ENCODE measurements at places on chromosomes 1 and 21.

- no peak for DNase-seq
Observed at GRCh38 chr1:78255846-78256245, 210.1 kb downstream of the GIPC2 start.

DNA sequence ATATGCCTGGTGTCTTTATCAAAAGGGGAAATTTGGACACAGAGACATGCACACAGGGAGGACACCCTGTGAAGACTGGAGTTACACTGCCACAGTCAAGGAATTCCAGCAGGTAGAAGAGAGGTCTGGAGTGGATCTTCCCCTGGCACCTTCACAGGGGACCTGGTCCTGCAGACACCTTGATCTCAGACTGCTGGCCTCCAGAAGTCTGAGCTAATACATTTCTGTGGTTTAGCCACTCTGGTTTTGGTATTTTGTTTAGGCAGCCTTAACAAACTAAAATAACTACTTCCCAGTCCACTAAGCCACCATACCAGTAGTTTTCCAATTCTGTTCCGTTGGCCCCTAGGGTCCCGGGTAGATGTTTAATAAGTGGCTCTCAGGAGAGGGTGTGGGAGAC is 164.7 kb downstream of the SETD4 start:
- DNase-seq: no peak

DNA sequence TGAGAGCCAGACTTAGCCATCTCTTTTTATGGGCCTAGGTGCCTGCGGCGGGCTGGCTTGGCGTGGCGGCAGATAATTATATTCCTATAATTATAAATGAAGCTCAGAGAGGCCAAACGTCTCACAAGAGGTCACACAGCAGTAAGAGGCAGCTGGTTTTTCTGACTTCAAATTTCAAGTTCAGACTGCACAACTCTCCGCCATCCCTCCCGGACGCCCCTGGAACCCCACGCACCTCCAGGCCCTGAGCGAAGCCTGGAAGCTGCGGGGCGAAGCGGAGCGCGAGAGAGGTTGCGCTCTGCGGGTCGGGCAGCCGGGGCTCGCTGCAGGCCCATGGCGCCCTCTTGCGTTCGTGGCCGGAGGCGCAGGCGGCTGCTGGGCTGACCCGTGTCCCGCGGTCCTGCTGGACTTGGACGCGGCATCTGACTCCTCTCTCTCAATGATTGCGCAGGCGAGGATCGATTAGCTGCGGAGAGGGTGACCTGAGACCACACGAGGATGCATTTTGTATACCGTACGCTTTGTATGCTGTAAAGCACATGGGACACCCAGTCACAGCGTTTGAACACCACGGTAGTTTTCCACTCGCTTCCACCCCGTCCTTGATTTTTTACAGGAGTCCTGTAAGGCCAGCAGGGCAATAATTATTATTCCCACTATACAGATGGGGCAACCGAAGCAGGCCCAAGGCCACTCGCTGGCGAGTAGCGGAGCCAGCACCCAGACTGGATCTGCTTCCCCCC is 272.7 kb downstream of the FOXD2 start:
- DNase-seq: peak; percentile 43

DNA sequence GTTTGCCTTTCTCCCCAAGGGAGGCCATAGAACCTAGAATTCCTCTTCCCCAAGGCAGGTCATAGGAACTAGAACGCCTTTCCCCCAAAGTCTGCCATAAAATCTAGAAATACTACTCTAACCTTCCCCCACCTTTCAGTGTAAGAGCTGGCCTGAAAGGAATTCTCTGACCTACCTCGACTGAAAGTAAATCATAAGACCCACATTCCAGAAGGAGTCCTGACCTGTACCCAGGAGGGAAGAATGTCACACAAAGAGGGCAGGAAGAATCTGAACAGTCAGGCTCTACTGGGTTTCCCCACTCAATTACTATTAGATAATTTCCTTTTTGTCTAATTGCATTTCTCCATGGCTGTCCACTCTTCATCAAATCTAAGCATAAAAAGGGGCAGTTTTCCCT is 5.7 kb upstream of the ATG4C start:
- DNase-seq: no peak

GRCh38 chr1:31575369-31576140 is 760 bp upstream of the TINAGL1 start:
- DNase-seq: no peak

GRCh38 chr1:211625040-211625439 is 46.1 kb upstream of the SLC30A1 start:
- peak; percentile 15 for DNase-seq

DNA sequence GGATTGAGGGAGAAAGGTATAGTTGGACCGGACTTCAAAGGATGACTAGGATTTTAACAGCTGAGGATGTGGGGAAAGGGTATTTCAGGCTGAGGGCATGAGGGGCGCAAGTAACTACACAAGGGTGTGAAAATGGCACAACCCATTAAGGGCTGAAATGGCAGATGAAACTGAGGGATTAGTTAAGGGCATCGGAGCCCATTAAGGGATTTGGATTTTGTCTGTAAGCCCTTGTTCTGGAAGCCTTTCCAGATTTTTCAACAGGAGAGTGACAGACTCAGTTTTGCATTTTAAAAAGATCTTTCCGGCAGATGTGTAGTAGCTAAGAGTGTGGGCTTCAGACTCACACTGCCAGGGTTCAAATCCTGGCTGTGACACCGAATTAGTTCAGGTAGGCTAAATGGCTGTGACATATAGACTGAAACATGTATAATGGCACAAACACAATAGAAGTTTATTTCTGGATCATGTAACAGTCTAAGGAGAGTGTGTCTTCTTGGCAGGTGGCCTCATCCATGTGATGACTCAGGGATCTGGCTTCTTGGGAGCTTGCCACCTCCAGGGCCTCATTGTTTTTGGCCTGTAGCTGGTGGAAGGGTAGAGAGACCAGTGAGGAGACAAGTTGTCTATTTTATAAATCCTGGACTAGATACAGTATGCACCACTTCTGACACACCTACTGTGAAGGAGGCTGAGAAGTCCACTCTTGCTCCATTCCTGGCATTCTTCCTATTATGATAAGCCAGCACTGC is 49.6 kb downstream of the UBE2T start:
- no peak for DNase-seq

- no peak for DNase-seq
Observed at GRCh38 chr1:56028911-56029310, 550.5 kb downstream of the PLPP3 start.

GRCh38 chr1:201359873-201360210 is 17.6 kb downstream of the TNNT2 start:
- no peak for DNase-seq

- DNase-seq: no peak
Observed at GRCh38 chr1:60832367-60832766, 250.0 kb upstream of the NFIA start.

DNA sequence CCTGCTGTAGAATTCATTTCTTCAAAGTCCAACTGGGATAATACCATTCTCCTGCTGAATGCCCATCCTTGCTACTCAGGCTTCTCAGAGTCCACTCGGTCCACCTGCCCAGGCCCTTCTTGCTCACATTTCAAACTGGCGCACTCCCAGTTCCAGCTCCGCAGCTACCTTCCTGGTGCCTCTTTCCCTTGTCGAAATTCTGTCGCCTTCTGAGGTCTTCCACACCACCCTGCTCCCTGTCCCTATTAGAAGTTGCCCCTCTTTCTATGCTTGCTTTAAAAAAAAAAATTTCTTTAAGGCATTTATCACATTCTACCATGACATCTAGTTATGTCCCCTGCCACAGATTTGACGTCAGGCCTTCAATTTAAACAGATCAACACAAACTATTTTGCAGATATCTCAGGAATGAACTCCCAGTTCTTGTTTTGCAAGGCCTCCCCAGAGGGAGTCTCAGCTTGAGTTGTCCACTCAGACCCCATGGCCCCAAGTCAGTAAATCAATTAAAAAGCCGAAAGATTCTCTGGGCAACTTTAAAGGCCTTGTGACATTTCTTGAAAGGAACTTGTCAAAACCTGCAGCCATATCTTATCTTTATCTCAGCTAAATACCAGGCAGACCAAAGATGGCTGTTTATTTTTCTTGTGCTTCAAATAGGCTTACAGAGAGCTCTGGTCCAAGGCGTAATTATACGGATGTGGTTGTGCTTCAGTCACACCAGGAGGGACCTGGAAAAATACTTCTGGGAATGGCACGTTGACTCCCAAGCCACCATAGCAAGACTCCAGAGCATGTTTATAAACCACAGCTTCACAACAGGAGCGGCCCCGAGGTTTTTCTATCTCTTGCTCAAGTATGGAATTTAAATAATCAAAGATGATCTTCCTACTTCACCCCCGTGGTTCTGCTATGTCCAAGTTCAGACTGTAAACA is 2.2 kb downstream of the FAM89A start:
- DNase-seq: no peak

- DNase-seq: no peak
Observed at GRCh38 chr1:26328597-26328996, 10.8 kb downstream of the CD52 start.

DNA sequence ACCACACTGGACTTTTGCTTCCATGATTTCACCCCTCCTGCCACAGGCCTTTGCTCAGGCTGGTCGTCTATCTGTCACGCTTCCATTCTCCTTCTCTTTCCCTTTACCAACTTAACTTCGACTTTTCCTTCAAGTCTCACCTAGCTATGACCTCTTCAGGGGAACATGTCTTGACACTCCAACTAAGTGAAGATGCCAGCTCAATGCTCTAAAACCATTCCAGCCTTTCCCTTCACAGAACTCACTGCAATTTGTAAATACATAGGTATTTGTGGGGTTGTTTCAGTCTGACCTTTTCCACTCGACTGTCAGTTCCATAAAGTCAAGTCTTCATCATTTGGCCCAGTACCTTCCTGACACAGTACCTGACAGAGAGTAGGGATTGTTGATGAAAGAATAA is 358.6 kb upstream of the CAMK1G start:
- no peak for DNase-seq

DNA sequence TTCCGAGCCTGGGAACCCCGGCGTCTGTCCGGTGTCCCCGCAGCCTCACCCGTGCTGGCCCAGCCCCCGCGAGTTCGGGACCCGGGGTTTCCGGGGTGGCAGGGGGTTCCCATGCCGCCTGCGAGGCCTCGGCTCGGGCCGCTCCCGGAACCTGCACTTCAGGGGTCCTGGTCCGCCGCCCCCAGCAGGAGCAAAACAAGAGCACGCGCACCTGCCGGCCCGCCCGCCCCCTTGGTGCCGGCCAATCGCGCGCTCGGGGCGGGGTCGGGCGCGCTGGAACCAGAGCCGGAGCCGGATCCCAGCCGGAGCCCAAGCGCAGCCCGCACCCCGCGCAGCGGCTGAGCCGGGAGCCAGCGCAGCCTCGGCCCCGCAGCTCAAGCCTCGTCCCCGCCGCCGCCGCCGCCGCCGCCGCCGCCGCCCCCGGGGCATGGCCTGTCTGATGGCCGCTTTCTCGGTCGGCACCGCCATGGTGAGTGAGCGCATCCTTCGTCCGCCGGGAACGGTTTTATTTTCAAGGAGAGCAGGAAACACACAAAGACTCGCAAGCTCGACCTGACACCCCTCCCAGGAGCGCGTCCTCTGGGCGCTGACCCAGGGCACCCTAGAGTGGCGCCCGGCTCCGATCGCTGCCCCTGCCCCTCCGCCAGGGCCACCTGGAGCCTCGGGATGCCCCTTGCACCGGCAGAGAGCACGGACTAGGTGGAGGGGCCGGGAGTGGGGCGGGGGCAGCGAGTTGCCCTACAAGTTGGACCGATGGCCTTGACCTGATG is at the start of gene ABCG1:
Gene ABCG1, plus strand, starts transcription at position 305 of the 770 bp plus-strand sequence. Its CDS starts 123 bp downstream, at position 428.
- peak; percentile 43 for DNase-seq

DNA sequence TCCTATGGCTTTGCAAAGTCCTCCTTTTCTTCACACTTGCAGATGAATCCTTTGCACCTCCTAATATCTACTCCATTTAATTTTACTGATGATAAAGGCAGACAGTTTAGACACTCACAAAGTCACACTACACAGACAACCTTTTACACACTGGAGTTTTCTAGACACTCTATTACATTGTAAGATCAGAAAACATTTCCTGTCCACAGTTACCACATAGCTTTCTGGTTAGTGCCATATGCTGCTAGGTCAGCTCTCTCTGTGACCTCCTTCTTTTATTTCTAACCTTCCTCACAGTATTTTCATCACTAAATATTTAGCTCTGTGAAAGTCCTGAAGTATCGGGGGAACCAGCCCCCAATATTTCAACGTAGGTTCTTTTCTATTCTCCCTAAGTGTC is 5.1 kb downstream of the SH2D1B start:
- no peak for DNase-seq

- no peak for DNase-seq
Observed at GRCh38 chr1:15579683-15580047, 5.2 kb downstream of the AGMAT start.

GRCh38 chr1:235976490-235976889 is 88.4 kb downstream of the NID1 start:
- DNase-seq: no peak

GRCh38 chr1:91783423-91784170 is 102.4 kb downstream of the TGFBR3 start:
- DNase-seq: no peak

DNA sequence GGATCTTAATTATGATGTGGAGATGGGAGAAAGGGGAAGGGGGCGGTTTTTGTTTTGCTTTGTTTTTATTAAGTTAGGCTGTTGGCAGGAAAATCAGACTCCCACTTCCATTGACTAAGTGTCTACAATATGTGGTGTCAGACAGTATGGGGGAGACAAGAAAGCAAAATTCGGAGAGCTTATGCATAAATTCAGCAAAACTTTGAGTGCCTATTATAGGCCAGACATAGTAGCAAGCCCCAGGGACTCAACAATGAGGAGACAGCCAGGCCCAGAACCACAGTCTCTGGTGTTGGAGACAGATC is 835 bp upstream of the TSPAN2 start:
- no peak for DNase-seq

DNA sequence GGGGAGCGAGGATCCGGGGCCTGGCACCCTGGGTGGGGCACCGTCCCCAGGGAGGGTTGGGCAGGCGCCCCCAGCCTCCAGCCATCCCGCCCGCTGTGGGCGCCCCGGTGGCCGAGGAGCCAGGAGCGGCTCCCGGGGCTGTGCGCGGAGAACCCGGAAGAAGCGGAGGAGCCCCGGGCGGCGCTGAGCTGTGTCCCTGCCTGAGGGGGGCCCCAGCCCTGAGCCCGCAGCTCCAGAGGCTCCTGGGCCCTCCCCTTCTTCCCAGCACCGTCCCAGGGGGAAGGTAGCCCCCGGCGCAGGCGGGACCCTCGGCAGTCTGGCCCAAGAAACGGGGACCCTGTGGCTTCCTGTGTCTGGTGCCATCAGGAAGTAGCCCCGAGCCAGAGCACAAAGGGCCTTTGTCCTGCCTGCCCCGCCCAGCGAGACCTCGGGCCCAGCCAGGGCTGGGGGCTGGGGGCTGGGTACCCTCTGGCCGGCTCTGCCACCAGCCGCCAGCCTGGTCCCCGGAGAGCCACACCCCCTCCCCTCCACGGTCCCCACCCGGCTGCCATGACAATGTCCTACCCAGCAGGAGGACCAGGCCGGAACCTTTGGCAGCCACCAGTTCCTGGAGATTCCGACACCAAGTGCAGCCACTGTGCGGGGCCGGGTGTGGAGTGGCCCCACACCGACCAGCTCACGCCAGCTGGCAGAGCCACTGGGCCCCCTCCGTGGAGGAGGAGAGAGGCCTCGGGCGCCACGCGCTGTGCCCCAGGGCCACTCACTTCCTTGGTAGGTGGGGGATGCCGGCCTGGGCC is 15.6 kb upstream of the TTLL10 start:
- no peak for DNase-seq
